ENCODE measurements at places on chromosomes 13 and 19. TPM values are rescaled to one million over a fixed set of nuclear protein-coding genes. Genes with fewer than 3 reads are reported as not detected.

DNA sequence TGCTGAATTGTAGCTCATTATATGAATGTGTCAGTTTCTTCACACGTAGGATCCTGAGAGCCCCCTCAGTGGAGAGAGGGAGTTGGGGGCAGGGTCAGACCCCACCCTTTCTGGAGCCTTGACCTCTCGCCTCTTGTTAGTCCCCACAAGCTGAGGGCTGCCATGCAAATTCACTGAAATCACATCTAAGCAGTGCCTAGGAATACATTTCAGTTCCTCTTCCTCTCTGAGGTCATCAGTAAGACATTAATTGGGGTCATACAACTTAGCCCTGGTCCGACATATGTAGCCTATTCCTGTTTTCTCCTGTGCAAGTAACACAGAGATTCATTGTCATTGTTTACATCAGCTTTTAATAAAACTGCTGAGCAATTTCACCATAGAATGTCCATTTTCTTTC is 30.0 kb downstream of the MYO9B start:
- H3K27me3 ChIP-seq: no peaks in the 10 kb centered on the region
- H3K27ac ChIP-seq: no peak overlapping the region
- H3K4me1 ChIP-seq: peaks cover 16% of the 10 kb centered on the region
- H3K36me3 ChIP-seq: peaks cover 24% of the 10 kb centered on the region
- no peak for DNase-seq

GRCh38 chr13:109744512-109745051 is 41.8 kb downstream of the IRS2 start:
- no peak for DNase-seq
- H3K4me3 ChIP-seq: no peak overlapping the region
- no peaks in the 10 kb centered on the region for H3K27me3 ChIP-seq
- no peak overlapping the region for H3K27ac ChIP-seq

DNA sequence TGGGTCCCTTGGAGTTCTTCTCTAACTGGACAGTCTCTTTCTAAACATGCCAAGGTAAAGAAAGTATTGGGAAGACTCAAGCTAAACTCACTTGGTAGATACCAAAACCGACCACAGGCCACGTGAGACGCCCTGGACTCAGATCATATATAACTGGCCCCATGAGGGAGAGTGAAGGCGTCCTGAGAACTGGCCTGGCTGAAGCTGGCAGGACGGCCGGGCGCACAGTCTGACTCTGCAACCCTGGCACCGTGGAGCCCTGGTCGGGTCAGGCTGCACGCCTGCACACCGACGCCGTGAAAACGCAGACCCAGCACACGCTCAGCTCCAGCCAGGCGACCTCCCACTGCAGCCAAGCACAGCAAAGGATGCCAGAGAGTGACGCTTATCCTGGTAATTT is 122.5 kb upstream of the SPACA7 start:
- no peaks in the 10 kb centered on the region for H3K4me1 ChIP-seq
- H3K36me3 ChIP-seq: no peaks in the 10 kb centered on the region
- DNase-seq: no peak
- no peak overlapping the region for H3K4me3 ChIP-seq

The ZNF714 gene
- total RNA-seq: 17.9 TPM

The EFNA2 gene
- not detected for total RNA-seq

The CEACAM3 gene
- total RNA-seq: not detected

GRCh38 chr19:38392707-38393308 is 4.3 kb downstream of the SPRED3 start:
- H3K27me3 ChIP-seq: no peaks in the 10 kb centered on the region
- no peak overlapping the region for H3K4me3 ChIP-seq
- peaks cover 32% of the 10 kb centered on the region for H3K4me1 ChIP-seq
- no peak overlapping the region for H3K27ac ChIP-seq
- H3K36me3 ChIP-seq: peaks cover 2% of the 10 kb centered on the region
- peak; percentile 48 for DNase-seq

GRCh38 chr13:73701160-73701559 is 433.0 kb downstream of the KLF12 start:
- H3K36me3 ChIP-seq: peaks cover 12% of the 10 kb centered on the region
- no peak overlapping the region for H3K4me3 ChIP-seq
- DNase-seq: no peak

The VSIG10L gene
- total RNA-seq: 3.5 TPM

- DNase-seq: no peak
- peak overlapping the region; percentile 76 for H3K4me3 ChIP-seq
- no peak overlapping the region for H3K27ac ChIP-seq
- H3K4me1 ChIP-seq: peaks cover 10% of the 10 kb centered on the region
These were observed 566 bp downstream of the HMG20B start for GRCh38 chr19:3573162-3573857.

The KIR3DL2 gene
- 0.27 TPM for total RNA-seq

The FBXO27 gene
- total RNA-seq: 2.4 TPM

DNA sequence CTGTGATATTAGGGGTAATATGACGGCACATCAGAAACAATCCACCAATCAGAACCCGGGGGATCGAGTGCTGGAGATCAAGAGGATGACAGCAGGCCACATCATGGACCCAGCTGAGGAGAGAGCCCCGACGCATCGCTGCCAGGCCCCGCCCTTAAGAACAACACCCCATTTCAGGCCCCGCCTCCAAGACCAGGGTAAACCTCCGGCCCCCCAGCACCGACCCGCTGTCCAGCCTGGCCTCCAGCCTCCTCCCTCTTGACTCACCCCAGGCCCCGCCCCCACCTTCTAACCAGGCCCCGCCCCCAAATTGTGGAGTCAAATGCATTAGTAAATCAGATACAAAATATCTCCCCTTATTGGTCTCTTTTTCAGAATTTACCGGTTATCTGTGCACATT is 4.7 kb upstream of the ZNF611 start:
- no peak for DNase-seq
- H3K27me3 ChIP-seq: no peaks in the 10 kb centered on the region
- H3K36me3 ChIP-seq: no peaks in the 10 kb centered on the region

GRCh38 chr19:6518145-6518911 is 12.5 kb upstream of the TNFSF9 start:
- peaks cover 2% of the 10 kb centered on the region for H3K27me3 ChIP-seq
- no peaks in the 10 kb centered on the region for H3K36me3 ChIP-seq

GRCh38 chr19:32313569-32314265 is 31.7 kb upstream of the ZNF507 start:
- H3K4me3 ChIP-seq: no peak overlapping the region
- H3K27me3 ChIP-seq: peaks cover 13% of the 10 kb centered on the region
- H3K36me3 ChIP-seq: no peaks in the 10 kb centered on the region
- no peak overlapping the region for H3K27ac ChIP-seq

DNA sequence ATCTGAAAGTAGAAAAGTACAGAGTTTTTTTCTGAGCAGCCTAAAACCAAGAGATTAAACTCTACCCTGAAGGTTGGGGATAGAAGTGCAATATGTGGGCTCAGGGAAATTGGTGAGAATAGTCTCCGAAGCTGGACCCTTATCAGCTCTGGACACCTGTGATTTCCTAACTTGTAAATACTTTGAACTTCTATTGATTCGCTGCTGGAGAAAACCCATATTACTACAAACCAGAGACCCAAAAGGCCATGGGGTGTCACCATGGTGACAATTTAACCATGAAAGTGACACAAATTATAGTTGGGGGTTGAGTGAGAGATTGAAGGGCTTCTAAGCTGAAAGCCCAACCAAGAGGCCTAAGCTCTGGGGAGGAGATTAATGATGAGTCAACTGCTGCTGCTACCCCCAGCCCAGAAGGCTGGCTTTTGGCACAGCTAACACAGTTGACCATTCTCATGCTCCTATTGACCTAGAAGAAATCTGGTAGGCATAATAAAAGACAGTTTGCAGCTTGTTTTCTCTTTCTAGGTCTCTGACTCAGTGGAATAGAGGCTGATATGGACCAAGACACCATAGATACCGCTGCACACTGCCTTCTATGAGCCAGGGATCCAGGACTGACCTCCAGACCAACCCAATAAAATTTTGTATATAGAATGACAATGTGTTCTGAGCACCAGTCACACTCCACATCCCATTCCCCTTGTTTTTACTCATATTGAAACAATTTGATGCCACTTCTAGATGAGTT is 131.9 kb upstream of the FNDC3A start:
- H3K27ac ChIP-seq: no peak overlapping the region
- no peak overlapping the region for H3K4me3 ChIP-seq
- H3K4me1 ChIP-seq: no peaks in the 10 kb centered on the region
- DNase-seq: no peak
- no peaks in the 10 kb centered on the region for H3K36me3 ChIP-seq

The TEKTIP1 gene
- 1.8 TPM for total RNA-seq

The ZNF491 gene
- total RNA-seq: 0.46 TPM

GRCh38 chr13:20494656-20495055 is 31.0 kb downstream of the CRYL1 start:
- no peak for DNase-seq
- no peak overlapping the region for H3K4me3 ChIP-seq
- no peak overlapping the region for H3K27ac ChIP-seq
- H3K27me3 ChIP-seq: no peaks in the 10 kb centered on the region
- no peaks in the 10 kb centered on the region for H3K4me1 ChIP-seq
- H3K36me3 ChIP-seq: peaks cover under 1% of the 10 kb centered on the region

Data from activated CD4-positive, alpha-beta memory T cell treated with anti-CD3 and anti-CD28 coated beads for 36 hours (primary cell).